DMS79 treated with DMSO at 0.1 percent for 48 hours (cell line): ENCODE measurements at places on chromosomes 2 and 18.

DNA sequence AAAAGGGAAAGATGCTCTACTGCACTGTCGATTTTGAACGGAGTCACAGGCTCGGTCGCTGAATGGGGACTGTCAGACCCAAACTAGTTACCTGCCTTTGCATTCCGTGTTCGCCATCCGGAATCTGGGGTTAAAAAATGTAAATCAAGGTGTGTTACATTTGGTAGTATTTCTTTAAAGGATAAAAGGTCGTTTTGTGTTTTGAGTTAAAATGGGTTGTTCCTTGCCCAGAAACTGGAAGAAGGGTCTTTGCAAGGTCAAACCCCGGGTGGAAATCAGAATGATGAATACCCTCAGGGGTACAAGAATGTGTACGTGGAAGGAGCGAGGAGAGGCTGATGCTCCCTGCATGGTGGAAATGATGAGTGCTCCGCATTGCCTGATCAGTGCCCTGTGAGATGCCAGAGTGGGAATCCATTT is 1.0 kb downstream of the VSNL1 start:
- DNase-seq = no peak

- no peak for DNase-seq
These were observed 3.5 kb downstream of the EML6 start for GRCh38 chr2:54726940-54727339.

DNA sequence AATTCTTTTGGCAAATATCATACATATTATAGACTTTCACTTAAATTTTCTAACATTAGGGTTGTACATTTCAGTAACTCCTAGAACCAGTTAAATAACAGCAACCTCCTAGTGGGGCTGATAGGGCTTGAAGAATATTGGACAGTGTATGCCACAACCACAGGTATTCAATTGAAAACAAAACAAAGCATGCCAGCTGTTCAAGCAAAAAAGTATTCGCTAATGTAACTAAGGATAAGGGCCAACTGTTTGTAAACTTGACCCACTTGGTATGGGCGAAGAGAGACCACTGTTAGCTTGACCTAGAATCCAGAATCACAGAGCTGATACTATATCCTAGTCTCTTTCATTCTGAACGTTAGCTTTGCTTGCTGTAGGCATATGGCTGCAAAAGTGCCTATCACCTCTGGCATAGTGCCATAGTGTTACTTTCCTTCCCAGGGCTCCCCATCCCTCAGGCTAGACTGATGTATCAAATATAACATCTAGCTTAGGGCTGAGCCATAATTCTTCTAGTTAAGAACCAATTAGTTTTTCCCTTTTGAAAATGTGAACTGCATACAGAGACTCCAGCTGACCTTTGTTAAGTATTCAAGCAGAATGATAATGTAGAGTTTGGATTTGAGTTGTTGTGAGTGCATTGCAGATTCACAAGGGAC is 458.8 kb upstream of the NRXN1 start:
- peak; percentile 20 for DNase-seq

DNA sequence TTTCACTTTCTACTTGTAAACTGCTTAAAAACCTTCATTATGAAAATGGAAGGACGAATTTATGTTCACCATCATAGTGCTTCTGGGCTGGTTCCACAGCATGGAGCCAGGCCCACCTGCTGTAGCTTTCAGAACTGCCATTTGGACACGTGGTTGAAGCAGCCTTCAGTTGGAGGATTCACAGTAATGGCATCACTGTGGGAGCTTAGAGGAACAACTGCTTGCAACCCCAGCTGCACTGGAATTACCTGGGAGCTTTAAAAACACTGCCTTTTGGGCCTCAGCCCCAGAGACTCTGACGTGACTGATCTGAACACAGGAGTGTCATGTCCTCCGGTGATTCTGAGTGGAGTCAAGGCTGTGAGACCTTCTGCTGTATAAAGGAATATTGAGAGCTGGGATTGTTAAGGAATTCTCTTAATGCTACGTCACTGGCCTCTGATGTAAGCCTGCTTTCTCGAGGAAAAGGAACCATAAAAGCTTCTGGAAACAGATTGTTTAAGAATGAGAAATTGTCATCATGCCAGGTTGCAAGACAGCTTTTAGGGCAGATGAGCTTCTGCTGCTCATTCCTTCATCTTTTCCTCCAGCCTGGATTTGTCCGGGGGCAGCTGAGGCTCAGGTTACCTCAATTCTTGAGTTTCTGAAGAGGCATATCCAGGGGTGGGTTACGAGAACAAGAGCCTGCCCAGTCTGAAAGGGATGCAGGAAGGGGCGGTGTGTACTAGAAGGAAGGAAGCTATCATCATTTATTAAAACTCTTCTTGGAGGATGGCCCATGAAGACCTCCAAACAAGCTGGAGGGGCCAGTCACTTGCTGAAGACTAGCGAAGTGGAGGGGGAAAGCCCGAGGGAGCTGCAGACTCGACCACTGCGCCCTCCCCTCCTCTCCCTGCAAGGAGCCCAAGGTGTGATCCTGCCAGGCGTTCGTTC is 1.3 kb upstream of the IL1R1 start:
- no peak for DNase-seq

GRCh38 chr18:28269750-28270149 is 92.8 kb upstream of the CDH2 start:
- DNase-seq = no peak

DNA sequence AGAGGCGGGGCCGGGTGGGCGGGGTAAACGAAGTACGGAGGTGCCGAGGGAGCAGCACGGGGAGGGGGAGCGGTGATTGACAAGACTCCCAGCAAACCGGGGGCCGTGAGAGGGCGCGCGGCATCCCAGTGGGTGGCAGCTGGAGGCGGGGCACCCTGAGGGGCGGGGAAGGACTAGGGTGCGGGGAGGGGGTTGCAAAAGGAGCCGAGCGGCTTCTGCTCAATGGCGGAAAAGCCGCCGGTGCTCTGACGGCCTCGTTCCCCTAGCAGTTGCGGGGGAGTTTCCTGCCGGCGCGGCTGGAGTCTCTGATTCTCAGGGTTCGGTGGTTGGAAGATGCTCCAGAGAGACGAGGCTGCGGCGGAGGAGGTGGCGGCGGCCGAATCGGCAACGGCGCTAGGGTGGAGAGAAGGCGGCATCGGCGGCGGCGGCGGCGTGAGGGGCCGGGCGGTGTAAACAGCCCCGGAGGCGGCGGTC is at the start of gene PPM1B:
TSS of gene PPM1B (plus strand) at position 195 of the 474 bp plus-strand sequence. CDS start 32,325 bp downstream, outside the sequence.
- DNase-seq = no peak

- no peak for DNase-seq
These were observed 17.2 kb downstream of the FAM98A start for GRCh38 chr2:33581872-33582271.

GRCh38 chr2:51013079-51013932 is 18.6 kb downstream of the NRXN1 start:
- DNase-seq = peak; percentile 97

- no peak for DNase-seq
These were observed 219.6 kb downstream of the CELF4 start for GRCh38 chr18:37346048-37346447.

- no peak for DNase-seq
These were observed 477.8 kb upstream of the GCFC2 start for GRCh38 chr2:76188334-76189008.

GRCh38 chr18:65544701-65545100 is 206.1 kb upstream of the CDH7 start:
- no peak for DNase-seq

DNA sequence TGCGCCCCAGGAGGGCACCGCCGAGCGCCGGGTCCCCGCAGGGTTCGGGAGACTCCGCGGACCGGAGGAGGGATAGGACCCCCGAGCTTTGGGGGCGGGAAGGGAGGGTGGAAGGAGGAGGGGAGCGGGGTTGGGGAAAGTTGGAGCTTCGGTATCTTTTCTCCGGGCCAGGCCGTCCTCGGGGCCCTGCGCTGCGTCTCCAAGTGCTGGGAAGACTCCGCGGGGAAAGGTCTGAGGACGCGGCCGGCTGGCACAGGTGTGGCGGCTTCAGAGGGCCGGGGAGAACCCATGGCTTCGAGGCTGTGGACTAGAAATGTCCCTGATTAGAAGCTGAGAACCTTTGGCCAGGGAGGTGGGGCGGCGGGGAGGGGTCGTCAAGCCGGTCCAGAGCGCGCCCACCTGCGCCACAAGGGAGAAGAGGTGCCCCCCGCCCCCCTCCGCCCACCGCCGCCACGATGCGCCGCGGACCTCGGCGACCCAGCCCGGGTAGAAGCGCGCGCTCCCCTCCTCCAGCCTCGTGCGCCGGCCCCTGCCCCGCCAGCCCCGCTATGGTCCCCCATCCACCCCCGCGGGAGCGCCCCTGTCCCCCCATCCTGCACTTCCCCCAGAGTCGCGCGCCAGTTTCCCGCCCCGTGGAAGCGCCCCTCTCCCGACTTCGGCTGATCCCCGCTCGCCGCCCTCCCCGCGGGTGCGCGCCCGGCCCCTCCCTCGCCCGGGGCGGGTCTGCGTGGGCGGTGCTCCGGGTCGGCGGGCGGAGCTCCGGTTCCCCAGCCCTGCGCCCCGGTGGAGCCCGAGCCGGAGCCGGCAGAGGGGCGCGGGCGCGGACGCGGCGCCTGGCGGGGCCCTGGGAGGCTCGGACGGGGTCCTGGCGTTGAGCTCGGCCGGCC is at the start of gene SNTG2:
TSS of gene SNTG2 (plus strand) at position 770 of the 887 bp plus-strand sequence. CDS start 148 bp downstream, outside the sequence.
- peak; percentile 36 for DNase-seq
